ENCODE measurements at places on chromosomes 6 and 20.
A peak's percentile ranks its signal among the peaks of the same experiment; 100 is the strongest.

GRCh38 chr20:33670715-33671499 lies 3.3 kb downstream of the NECAB3 start:
- no peak for DNase-seq

GRCh38 chr20:61770113-61770585 lies 295.5 kb downstream of the TAF4 start:
- DNase-seq: no peak

GRCh38 chr20:38650010-38650409 lies 48.4 kb downstream of the ARHGAP40 start:
- no peak for DNase-seq

GRCh38 chr6:34791164-34791700 lies 651 bp upstream of the BLTP3A start:
- DNase-seq: no peak

DNA sequence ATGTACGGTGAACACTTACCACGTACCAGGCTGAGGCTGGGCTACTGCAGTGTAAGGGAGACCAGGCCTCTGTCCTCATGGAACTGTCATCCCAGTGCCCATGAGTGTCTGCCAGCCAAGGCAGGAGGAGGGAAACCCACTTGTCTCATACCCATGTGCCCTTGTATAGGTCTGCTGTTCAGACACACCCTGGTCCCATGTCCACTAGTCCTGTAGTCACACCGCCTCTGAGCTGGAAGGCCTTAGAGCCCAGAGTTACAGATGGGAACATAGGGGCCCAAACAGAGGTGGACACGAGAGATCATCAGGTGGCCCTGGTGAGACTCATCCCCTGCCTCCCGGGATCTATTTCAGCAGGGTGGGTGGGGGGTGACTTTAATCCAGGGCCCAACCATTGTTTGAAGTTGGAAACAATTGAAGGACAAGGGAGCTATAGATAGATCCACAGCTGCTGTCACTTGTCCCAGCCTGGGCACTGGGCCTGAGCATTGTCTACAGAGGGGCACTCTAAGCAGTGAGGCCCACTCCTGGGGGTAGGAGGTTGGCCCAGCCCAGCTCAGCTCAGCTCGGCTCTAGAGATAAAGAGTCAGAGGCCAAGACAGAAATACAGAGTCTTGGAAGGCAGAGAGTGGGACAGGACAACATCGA lies 14.6 kb downstream of the MYH7B start:
- DNase-seq: no peak

DNA sequence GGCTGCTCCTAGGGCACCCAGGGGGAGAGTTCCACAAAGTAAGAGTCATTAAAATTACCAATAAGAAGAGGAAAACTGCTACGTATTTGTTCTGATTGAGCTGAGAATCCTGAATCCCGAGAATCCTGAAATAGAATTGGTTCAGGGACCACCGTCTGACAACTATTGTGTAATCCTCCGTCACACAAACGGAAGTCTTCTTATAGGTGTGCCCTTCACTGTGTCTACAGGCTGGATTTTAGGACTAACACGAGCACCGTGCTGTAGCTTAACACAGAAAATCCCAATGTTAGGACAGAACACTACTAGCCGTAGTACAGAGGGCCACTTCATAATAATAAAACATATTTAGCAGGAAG lies 50.6 kb upstream of the RNF182 start:
- DNase-seq: no peak

DNA sequence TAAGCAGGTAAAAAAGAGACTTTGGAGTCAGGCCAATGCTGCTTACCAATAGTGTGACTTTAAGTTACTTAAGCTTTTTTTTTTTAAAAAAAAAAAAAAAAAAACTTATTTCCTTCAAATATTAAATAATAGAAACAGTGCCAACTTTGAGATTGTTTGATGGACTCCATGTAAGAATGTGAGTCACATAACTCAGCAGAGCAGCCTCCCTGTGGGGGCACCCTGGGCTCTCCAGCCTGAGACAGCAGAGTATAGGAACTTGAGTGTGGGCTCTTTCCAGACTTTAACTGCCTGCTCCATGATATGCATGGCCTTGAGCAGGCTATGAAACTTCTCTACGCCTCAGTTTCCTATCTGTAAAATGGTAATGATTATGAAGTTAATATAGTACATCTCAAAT lies 113.3 kb upstream of the SAMD5 start:
- DNase-seq: no peak

- DNase-seq: peak; percentile 55
Measured at GRCh38 chr6:113909224-113909856, 52.2 kb downstream of the MARCKS start.

GRCh38 chr20:23397961-23398360 lies 23.3 kb downstream of the NAPB start:
- no peak for DNase-seq

DNA sequence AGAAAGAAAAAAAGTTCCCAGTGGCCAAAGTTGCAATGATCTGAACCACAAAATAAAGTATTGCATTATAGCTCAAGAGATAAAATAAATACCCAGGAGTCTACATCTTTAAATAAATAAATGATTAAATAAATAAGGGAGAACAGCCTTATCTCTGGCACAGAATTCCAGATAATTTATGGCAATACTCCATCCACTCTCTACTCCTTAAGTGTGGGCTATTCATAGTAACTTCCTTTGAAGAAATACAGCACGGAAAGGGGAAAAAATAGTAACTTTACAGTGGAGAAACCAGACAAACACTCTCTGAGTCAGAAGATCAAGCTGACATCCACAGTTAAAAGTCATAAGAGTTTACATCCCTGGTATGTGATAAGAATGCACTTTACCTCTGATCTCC lies 11.6 kb downstream of the AURKA start:
- no peak for DNase-seq

GRCh38 chr20:49310705-49311104 lies 32.8 kb upstream of the ZNFX1 start:
- no peak for DNase-seq

DNA sequence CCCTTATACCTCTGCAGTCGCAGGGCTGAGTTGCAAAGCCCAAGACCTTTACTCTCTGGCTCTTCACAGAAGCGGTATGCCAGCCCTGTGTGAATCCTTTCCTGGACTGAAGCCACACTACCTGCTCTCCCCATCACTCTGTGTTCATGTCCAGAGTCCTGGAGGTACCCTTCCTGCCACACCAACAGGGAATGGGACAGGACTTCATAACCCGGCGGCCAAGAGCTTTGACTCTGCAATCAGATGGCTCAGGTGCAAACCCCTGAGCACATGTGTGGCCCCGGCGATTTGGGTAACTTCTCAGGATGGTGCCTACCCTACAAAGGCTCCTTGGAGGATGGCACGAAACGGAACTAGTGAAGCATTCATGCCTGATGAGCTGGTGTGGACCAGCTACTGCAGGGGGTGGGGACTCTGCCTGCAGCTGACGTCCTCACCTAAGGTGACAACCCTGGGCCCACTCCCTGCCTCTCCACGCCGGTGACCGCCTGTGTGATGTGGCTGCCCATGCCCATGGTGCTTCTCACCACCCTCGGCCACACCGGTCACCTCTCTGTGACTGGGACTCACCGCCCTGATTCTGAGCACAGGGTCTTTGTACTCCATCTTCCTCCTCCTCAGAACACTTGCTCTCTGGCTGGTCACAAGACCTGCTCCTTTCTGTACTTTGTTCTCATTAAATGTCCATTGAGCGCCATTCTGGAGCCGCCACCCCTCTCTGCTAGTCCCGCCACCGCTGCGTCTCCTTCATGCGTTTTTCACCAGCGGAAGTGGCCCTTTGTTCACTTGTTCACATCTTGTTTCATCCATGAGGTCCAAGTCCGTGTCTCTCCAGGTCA lies 116.7 kb downstream of the SULF2 start:
- DNase-seq: no peak

Measured in left renal pelvis (tissue), 4 donors.